ENCODE measurements at places on chromosomes 2 and 18.

DNA sequence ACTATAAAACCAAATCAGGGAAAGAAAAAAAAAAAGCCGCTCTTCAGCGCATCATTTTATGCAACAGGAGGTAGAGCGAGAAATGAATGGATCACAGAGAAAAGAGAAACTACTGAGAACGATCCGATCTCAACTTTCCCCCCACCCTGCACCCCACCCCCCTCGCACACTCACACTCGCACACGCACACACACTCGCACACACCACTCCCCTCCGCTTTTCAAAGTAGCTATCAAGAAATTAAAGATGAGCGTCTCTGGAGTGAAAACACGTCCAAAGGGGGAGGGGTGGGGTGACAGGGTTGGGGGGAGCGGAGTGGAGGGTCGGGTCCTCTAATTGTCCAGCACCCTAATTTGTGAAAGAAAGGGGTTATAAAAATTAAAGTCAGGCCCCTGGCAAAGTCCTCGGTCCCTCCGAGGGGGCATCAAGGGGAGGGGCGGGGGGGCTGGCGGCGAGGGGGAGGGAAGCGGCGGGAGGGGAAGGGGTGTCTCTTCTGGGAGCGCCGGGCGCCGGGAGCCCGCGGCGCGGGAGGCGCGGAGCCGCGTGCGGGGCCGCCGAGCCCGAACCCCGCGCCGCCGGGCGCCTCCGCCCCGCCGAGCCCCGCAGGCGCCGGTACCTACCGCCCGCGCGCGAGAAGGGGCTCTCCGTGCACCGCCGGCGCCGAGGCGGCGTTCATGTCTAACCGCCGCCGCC is 428 bp downstream of the TCF4 start:
- no peak for DNase-seq

DNA sequence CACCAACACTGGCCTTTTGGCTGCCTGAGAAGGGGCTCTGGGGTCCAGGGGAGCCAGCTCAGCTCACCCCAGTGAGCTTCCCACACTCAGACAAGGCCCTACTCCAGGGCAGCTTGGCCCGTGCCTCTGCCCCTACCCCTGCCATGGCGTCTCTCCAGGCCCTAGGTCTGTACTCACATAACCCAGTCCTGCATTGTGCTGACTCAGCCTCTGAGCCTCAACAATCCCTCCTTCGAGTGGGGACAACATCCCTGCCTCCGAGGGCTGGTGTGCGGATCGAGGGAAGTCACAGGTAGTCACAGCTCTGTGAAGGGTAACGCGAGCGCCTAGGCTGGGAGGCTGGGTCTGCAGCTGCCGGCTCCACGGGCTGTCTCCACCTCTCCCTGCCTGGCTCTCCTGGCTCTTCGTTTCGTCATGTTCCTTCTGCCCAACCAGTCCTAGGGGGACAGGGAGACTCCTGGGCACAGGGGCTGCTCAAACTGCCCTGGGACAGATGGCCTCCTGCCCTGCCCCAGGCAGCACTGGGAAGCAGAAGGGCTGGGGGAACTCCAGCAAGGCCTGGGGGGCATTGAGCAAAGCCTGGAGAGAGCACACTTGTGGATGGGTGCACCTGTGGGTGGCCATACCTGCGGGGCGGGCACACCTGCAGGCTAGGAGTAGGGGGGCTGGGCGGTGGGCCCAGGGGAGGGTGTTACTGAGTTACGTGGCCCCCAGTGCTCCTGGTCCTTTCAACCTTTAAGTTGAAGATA is 74.6 kb downstream of the RRM2 start:
- no peak for DNase-seq

GRCh38 chr2:12915787-12916186 is 199.1 kb downstream of the TRIB2 start:
- DNase-seq = no peak

- no peak for DNase-seq
Measured at GRCh38 chr2:229475778-229476177, 204.7 kb upstream of the PID1 start.

DNA sequence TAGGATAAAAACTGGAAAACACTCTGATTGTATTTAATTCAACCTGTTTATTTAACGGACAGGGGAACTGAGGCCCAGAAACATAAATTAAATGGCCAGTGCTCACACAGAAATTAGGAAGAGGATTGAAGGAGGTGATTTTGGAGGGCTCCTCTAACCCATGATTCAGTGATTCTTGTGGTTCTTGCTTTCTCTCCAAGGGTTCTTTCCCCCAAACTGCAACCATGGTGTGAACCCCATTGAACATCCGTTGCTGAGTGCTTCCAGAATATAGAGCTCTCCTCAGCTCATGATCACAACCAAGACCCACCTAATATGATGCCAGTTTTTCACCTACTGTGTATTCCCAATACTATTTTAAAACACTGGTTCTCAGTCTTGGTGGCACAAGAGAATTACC is 41.4 kb downstream of the BMP10 start:
- DNase-seq = no peak

- DNase-seq = no peak
Measured at GRCh38 chr18:76364282-76365259, 130.5 kb downstream of the ZNF516 start.

DNA sequence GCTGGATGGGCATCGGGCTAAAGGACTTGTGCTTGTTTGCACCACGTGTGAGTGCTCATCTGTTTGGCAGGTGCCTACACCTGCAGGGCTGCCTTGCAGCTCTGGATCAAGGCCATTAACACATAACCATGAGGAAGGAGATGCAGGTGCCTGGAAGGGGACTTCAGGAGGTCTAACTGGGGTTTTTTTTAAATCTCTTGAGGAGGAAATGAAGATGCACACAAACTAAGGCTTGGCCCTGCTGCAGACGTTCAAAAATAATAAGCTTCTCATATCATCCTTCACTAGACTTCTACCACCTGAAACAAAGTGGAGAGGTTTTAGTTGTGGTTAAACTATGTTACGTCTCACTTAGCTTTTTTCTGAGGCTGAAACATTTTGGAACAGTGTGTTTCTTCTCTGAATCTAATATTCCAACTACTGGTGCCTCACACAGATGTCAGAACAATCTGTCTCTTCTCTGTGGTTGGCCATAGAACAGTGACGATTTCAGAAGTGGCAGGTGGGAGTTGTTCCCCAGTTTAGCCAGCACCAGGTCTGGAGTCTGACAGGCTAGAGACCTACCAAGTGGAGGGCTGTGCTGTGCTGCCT is 36.5 kb downstream of the BCL2L11 start:
- DNase-seq = no peak

- no peak for DNase-seq
Measured at GRCh38 chr2:70143314-70144150, 47.3 kb downstream of the C2orf42 start.

- DNase-seq = peak; percentile 58
Measured at GRCh38 chr2:130824492-130825061, 12.1 kb upstream of the ARHGEF4 start.

- DNase-seq = no peak
Measured at GRCh38 chr2:241511091-241511741, 2.8 kb upstream of the STK25 start.

DNA sequence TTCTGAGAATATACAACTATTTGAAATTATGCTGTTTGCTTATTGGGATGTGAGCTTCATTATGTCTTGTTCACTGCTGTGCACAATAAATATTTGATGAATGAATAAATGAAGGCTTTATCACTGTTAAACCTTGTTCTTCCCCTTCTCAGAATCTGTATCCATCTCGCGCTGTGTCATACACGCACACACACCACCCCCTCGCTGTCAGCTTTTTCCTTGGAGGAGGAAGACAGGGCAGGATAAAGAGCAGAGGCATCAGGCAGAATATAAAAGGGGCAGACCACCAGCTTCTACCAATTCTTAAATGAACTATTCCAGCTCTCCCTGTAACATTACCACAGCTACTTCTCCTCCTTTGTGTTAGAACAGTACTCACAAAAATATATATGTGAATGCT is 75.0 kb downstream of the CD226 start:
- no peak for DNase-seq

- no peak for DNase-seq
Measured at GRCh38 chr2:60447943-60448342, 105.5 kb downstream of the BCL11A start.

DNA sequence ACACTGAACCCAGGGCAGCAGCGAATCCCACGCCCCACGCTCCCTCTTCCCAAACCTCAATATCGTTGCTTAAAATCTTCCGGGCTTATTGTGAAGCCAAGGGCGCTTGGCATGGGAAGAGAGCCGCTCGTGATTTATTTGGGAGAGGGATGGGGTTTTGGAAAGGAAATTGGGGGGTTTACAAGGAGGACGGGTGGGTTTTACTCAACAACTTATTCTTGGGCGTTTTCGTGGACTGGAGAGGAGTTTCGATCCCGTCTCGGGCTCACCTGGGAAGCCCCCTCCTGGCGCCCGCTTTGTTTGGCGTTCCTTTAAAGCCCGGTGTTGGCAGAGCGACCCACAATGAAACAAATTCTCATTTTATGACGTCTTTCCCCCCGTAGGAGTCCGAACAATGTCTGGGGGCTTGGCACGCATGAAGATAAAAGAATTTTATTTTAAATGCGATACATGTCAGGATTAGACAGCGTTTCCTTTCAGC is 135.3 kb downstream of the INSIG2 start:
- no peak for DNase-seq

- DNase-seq = no peak
Measured at GRCh38 chr2:190110699-190111098, 48.2 kb upstream of the MSTN start.

DNA sequence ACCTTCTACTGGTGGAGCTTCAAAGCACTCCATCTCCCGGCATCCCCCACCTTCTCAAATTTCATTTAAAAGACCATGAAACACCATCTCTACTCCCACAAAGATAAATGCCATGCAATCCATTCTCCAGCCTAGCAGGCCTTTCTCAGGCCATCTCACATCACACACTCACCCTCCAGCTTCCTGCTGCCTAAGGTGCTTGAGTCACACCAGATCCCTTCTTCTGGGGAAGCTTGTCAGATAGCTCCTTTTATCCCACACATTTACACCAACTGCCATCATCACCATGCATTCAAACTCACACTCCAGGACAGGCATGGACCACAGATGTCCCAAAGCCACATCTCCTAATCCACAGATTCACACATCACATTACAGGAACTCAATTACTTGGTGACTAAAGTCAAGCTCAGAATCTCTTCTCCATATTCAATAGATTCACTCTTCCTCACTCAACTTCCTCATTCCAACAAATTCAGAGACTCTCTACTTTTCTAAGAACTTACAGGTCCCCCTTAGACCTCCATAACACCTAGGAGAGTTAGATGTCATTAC is 292.5 kb downstream of the TNS1 start:
- no peak for DNase-seq

DNA sequence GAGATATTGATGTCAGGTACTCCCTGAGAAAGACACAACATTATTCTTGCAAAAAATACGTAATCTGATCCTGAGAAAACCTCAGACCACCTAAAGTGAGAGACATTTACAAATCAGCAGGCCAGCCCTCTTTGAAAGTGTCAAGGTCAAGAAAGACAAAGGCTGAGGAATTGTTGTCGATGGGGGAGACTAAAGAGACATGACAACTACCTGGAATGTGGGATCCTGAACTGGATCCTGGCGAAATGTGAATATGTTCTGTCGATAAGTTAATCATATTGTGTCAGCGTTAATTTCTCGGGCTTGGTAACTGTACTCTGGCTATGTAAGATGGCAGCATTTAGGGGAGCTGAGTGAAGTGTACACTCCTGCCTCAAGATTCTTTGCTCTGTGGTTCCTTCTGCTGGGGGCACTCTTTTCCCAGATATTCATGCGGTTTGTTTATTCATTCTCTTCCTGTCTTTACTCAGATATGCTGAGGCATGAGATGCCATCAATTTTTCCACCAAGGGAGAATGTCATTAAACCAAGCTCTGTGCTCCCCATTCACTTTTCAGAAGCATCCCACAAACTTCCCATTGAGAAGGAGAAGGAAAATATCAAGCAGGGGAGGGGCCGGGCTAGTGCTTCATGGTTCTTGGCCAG is 154.9 kb downstream of the CAPN13 start:
- DNase-seq = no peak

DNA sequence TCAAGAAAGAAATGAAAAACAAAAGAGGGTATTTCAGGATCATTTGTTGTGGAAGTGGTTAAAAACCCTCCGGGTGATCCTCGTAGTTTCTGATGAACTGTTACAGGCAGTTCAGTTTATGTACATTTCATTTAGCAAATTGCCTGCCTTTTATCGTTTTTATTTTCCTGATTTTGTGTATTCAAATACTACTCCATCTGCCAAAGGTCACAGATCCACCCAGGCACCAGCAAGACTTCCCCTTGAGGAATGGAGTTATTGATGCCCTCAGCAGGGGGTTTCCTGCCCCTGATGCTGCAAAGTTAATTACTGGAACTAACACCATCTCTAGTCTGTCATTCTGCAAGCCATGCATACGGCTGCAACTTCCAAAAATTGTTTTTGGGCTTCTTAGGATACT is 641.9 kb downstream of the SLC4A3 start:
- no peak for DNase-seq

DNA sequence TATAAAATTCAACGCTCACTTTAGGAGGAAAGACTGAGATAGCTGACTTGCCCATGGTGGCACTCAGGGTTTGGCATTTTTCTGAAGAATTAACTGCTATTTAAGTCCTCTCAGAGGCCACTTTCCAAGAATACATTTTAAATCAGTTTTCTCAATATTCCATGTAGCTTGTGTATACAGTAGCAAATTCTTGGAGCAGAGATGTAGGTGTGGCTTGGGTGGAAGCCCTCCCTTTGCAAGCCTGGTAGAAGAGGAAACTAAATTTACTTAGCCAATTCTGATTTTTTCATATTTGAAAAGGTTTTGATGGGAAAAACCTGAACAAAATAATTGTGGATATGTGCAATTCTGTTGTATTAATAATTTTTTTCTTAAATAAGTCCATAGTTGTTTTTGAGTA is 14.0 kb upstream of the ITGAV start:
- no peak for DNase-seq

GRCh38 chr18:31487246-31488015 is 10.5 kb upstream of the DSG2 start:
- no peak for DNase-seq

All from activated T-helper 1 cell treated with anti-CD3 and anti-CD28 coated beads, Interleukin-2, amount 50 U/mL, for 16 hours (primary cell).